IPS DF 6.9 (cell line): ENCODE measurements at places on chromosomes 6 and 20.

DNA sequence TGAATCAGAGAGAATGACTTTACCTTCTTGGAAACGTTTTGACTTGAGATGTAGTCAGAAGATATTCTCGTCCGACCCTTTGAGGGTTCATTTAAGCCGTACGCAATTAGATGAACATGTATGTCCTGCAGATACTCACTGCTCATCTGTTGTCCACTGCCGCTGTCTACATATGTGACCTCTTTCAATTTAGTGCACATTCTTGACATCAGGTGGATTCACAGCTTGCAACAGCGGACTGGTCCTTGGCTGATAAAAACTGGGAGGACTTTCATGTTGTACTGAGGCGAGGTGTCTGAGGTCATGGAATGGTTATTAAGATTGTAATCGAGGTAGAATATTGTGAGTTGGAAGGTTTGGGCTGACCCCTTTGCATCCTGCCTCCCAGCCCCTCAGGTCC, 194.2 kb downstream of the JARID2 start:
- no peak for DNase-seq

GRCh38 chr6:166582258-166582657, 4.2 kb downstream of the RAMACL start:
- no peak for DNase-seq

GRCh38 chr6:112956696-112957535, 609.8 kb downstream of the RFPL4B start:
- no peak for DNase-seq

GRCh38 chr20:53751620-53752318, 158.1 kb upstream of the ZNF217 start:
- no peak for DNase-seq

- DNase-seq, result no peak
Measured at GRCh38 chr20:51807720-51808250, 5.5 kb upstream of the SALL4 start.

DNA sequence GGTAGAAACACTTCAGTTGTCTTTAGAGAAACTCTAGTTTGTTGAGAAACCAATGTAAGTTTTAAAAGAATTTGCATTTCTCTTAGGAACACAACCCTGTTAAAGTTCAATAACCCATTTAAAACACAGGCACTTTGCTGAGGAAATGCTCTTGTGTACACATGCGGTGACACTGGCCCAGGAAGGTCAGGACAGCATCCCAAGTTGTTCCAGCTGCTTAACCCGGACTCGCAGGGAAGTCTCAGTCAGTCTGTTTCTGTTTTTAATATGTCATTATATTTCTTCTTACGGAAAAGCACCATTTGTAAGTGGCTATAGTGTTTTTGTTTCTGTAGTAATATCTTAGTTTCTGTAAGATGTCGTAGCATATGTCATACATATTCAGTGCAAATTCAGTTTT, 36.9 kb downstream of the RIN2 start:
- no peak for DNase-seq

DNA sequence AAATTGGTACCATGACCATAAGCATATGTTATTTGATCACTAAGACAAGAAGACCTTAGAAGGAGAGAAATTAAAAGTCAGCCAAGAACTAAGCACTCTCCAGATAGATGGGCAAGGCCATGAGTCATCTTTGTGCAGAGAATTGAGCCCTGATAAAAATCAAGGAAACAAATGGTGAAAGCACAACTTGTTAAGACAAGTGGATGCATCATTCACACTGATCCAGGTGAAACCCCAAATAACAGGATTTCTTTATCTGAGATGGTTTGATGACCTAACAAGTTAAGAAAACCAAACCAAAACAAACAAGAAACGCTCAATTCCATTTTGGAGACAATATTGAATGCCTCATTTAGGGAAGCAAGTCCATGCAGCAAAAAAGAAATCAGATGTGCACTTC, 121.6 kb downstream of the ADAT2 start:
- DNase-seq, result no peak

DNA sequence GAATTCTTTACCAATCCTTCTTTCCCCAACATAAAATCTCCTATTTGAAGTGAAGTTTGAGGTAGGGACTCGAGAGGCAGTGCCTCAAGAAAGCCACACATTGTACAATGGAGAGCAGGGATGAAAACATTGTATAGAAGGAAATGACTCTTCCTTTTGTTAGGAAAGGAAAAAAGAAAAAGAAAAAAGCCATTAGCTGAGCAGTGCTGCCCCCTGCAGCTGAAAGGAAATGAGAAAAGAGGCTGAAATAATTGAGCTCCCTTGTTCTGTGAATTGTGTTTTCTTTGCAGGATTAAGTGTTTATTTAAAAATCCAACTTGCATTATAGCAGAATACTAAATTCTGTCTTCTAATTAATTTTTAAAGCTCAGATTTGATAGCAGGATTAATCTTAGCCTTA, 162.9 kb upstream of the SASH1 start:
- DNase-seq, result no peak

GRCh38 chr6:20340068-20340848, 61.4 kb upstream of the E2F3 start:
- DNase-seq, result no peak

- no peak for DNase-seq
Measured at GRCh38 chr6:25202504-25202903, 76.7 kb upstream of the CARMIL1 start.

DNA sequence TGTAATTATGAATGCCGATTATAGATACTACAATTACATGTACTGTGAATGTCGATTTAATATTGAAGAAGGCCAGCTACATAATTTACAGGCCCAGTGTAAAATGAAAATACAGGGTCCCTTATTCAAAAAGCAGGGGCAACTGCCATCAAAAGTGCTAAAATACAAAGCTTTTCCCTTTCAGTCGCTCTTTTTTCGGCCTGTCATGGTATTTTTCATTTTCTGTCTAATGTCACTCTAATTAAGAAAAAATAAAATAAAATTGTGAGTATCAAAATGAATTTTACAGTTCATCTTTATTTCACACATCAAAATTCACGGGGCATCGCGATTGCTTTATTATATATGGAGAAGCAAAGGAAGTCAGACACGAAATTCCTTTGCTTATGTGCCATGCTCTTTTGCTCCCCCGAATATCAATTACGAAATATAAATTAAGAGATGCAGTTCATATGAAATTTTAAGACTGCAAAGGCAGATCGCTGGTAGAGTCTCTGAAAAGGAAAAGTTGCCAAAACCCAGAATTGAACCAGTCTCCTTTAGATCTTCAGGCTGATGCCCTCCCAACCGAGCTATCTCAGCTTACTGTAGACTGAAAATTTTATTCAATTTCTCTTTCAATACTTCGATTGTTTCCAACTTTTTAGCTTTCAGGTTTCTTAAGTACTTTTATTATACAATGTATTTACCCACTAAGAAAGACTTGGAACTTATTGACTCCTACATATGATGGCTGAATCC, 197.0 kb downstream of the TRIM27 start:
- DNase-seq, result no peak

GRCh38 chr20:32285621-32286371, 8.3 kb downstream of the KIF3B start:
- no peak for DNase-seq

DNA sequence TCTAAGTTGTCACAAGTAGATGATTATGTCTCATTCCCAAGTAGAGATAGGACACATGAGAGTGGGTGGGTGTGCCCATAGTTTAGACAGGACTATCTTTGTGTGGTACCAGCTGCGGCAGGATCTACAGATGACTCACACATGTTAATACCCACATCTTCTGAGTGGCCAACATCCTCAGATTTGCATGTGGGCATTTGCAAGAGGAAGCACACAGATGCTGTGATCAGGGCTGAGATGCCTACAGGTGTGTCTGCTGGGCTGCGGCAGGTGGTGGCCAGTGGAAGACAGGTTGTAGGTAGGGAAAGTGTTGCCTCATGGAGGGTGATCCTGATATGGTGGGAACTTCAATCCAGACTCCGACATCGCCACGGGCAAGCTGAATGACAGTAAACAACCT, 50.8 kb downstream of the UTRN start:
- no peak for DNase-seq

DNA sequence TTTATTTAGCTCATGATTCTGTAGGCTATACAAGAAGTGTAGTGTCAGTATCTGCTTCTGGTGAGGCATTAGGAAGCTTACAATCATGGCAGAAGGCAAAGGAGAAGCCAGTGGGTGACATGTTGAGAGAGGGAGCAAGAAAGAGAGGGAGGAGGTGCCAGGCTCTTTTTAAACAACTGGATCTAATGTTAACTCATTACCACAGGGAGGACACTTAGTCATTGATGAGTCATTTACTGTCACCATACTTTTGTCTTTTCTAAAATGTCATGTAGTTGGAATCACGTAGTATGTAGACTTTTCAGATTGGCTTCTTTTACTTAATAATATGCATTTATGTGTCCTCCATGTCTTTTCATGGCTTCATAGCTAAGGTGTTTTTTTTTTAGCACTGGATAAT, 58.1 kb downstream of the NUS1 start:
- no peak for DNase-seq

DNA sequence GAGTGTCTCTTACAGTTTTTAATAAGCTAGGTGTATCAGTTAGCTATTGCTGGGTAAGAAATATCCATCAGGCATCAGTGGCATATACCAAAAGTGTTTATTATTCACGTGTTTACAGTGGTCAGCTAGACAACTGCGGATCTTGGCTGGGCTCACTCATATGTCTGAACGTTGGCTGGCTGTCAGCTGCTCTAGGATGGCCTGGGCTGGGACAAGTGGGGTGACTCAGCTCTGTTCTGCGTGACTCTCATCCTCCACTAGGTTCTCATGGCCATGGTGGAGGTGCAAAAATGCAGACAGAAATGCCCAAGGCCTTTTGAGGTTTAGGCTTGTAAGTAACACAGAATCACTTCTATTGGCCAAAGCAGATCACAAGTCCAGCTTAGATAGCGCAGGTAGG, 22.0 kb downstream of the ZNF341 start:
- DNase-seq, result no peak

DNA sequence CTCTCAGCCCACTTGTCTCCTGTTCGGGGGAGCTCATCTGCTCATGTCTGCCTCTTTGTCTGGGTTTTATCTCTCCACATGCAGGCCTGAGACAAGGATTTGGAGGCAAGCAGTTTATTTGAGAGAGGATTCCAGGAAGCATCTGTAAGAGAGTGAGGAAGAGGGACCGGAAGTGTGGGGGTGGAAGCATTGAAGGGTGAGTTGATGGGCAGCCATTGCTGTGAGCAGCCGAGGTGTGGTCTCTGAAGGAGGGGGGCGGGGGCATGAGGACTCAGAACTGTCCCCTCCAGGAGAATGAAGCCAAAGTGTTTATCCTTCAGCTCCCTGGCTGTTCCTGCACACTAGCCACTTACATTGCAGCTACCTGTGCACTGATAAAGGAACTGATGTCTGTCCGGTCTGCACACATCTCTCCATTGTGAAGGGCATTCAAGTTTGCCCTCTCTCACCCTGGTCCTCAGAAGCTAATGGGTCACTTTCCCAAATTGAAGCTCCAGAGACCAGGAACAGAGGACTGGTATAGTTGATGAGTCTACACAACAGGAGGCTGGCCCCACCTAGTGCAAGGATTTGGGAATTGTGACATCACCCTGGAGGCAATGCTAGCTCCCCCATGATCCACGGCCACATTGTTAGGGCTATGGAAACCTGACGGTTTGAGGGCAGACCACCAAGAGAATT, 100.5 kb upstream of the FOXA2 start:
- DNase-seq, result no peak

DNA sequence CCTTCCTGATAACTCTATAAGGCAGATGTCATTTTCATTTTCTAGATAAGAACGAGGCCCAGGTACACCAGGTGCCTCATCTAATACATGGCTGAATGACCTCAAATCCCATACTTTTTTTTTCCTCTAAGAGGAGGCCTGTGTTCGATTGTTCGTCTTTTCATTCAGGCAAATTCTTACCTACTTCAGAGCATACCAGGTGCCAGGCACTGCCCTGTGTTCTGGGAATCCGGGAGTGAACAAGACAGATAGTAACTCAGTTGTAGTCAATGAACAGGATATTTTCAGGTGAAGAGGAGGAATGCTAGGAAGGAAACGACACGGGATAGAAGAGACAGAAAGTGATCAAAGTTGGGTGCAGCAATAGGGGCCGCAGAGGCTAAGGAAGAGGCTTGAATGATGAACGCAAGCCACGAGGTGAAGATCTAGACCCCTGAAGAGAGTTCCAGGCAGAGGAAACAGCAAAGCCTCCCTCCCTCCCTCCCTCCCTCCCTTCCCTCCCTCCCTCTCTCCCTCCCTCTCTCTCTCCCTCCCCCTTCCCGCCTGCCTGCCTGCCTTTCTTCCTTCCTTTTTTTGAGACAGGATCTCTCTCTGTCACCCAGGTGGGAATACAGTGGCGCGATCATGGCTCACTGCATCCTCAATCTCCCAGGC, 150.1 kb upstream of the ZNF217 start:
- no peak for DNase-seq

- no peak for DNase-seq
Measured at GRCh38 chr6:89069536-89070163, 10.9 kb upstream of the PNRC1 start.

DNA sequence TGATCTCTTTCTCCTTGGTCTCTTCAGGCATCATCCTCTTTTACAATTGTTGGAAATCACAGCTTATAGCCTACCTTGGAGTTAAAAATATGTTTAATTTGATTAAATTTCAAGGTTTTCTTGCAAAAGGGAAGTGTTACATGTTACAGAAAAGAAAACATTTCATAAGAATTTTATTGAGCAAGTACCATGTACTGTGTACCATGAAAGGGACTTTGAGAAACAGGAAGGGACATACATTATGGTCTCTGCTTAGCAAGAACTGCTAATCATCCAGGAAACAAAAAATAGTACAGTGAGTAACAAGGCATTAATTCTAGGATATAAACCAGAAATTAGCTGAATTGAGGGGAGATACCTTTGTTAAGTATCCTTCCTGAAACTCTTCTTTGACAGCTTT, 145.3 kb upstream of the SPACA1 start:
- DNase-seq, result no peak

GRCh38 chr20:39282619-39283092, 320.5 kb downstream of the DHX35 start:
- DNase-seq, result no peak

GRCh38 chr6:17059850-17060249, 42.0 kb upstream of the STMND1 start:
- DNase-seq, result no peak

DNA sequence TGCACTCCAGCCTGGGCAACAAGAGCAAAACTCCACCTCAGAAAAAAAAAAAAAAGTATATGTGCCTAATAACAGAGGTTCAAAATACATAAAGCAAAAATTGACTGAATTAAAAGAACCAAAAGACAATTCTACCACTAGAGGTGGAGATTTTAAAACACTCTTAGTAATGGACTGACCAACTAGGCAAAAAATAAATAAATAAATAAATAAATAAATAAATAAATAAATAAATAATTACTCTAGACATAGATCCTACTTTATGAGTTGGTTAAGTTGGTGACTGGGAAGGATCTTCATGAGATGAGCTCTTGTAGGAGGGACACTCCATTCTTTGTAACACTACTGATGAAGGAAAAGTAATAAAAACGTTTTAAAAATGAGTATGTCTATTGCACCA, 113.9 kb downstream of the SGK1 start:
- DNase-seq, result no peak
